ENCODE measurements at places on chromosomes 12 and 14.

DNA sequence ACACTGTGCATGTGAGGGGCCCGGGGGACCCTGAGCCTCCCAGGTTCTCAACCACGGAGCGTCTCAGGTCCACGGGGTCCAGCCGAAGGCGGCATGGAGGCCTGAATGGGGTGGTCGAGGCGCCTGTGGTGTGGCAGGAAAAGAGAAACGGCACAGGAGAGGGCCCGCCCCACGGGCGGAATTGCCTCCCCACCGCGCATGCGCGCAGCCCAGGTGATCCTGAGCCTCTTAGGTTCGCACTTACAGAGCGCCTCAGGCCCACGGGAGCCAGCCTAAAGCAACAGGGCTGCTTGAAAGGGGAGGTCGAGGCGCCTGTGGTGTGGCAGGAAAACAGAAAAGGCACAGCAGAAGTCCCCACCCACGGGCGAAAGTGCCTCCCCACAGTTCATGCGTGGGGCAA lies 311.0 kb downstream of the ALG10 start:
- H3K27me3 ChIP-seq, result no peaks in the 10 kb centered on the region
- H3K27ac ChIP-seq, result no peak overlapping the region
- DNase-seq, result no peak

GRCh38 chr12:78060186-78060585 lies 229.5 kb downstream of the NAV3 start:
- H3K4me1 ChIP-seq, result no peaks in the 10 kb centered on the region
- H3K27ac ChIP-seq, result no peak overlapping the region
- no peaks in the 10 kb centered on the region for H3K36me3 ChIP-seq
- H3K4me3 ChIP-seq, result no peak overlapping the region
- no peak for DNase-seq

GRCh38 chr12:110750784-110751461 lies 8.2 kb upstream of the PPP1CC start:
- no peak overlapping the region for H3K4me3 ChIP-seq
- H3K4me1 ChIP-seq, result no peaks in the 10 kb centered on the region
- no peak overlapping the region for H3K27ac ChIP-seq

DNA sequence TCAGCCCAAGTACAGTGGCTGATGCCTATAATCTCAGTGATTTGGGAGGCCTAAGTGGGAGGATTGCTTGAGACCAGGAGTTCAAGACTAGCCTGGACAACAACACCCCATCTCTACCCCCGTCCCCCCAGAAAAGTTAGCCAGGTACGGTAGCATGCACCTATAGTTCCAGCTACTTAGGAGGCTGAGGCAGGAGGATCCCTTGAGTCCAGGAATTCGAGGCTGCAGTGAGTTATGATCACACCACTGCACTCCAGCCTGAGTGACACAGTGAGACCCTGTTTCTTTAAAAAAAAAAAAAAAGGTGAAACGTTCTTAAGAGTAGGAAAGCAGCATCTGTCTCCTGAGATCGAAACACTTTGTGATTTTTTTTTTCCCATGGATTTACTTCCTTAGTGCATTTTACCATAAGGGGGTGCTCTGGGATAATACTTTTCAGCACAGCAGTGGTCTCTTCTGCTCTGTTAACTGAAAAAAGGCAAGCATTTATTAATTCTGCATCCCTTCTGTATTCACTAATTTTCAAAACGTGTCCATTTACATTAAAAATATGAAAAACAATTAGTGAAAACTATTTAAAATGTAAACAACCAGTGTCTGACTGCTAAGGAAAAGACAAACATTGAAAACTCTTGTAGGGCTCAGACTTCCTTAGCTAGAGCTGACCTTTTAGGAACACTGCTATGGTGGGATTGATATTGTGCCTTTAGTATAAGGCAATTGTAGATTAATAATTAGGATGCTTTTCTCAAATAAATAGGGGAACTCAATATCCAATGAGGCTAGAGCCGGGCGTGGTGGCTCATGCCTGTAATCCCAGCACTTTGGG lies 31.2 kb upstream of the USP44 start:
- no peak overlapping the region for H3K27ac ChIP-seq
- H3K4me1 ChIP-seq, result no peaks in the 10 kb centered on the region
- no peaks in the 10 kb centered on the region for H3K36me3 ChIP-seq
- no peak for DNase-seq

DNA sequence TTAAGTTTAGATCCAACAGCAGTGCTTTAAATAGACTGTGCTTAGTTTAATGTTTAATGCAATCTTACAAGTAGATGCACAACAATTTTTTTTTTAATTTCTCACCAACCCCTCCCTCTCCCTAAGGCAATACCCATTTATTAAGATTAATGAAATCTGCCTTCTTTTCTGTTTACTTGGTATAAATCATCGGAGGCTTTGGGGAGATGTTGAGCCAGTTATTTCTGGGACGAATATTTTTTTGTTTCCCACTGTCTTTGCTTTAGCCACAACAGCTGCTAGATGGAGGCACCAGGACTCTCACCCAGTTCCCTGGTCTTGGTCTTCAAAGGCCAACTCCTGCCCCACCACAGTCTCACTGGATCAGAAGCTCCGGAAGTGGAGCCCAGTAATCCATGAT lies 113.4 kb downstream of the PLXNC1 start:
- peak overlapping the region; percentile 91 for H3K27ac ChIP-seq
- no peaks in the 10 kb centered on the region for H3K27me3 ChIP-seq
- no peak for DNase-seq
- H3K4me1 ChIP-seq, result peaks cover 28% of the 10 kb centered on the region
- H3K4me3 ChIP-seq, result no peak overlapping the region

- no peaks in the 10 kb centered on the region for H3K36me3 ChIP-seq
- no peak for DNase-seq
- H3K4me3 ChIP-seq, result no peak overlapping the region
- peaks cover 6% of the 10 kb centered on the region for H3K4me1 ChIP-seq
These were observed 15.3 kb upstream of the KRT80 start for GRCh38 chr12:52207106-52207505.

DNA sequence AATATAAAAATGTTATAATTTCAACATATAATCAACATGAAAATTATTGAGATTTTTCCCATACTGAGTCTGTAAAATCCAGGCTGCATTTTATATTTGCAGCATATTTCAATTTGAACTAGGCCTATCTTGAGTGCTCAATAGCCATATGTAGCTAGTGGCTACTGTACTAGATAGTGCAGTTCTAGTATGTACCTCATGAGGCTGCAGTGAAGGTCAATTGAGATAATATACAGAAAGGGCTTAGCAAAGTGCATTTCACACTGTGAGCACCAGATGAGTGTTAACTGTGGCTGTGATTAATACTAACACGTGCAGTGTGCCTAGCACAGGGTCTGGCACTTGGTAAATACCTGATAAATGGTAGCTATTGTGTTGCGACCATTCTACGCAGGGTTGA lies 5.4 kb upstream of the SLC22A17 start:
- no peaks in the 10 kb centered on the region for H3K36me3 ChIP-seq
- peaks cover under 1% of the 10 kb centered on the region for H3K4me1 ChIP-seq
- peaks cover 33% of the 10 kb centered on the region for H3K27me3 ChIP-seq
- no peak overlapping the region for H3K4me3 ChIP-seq

GRCh38 chr12:108691998-108692808 lies 39.1 kb downstream of the CORO1C start:
- DNase-seq, result no peak
- H3K27me3 ChIP-seq, result no peaks in the 10 kb centered on the region
- peaks cover 72% of the 10 kb centered on the region for H3K4me1 ChIP-seq

DNA sequence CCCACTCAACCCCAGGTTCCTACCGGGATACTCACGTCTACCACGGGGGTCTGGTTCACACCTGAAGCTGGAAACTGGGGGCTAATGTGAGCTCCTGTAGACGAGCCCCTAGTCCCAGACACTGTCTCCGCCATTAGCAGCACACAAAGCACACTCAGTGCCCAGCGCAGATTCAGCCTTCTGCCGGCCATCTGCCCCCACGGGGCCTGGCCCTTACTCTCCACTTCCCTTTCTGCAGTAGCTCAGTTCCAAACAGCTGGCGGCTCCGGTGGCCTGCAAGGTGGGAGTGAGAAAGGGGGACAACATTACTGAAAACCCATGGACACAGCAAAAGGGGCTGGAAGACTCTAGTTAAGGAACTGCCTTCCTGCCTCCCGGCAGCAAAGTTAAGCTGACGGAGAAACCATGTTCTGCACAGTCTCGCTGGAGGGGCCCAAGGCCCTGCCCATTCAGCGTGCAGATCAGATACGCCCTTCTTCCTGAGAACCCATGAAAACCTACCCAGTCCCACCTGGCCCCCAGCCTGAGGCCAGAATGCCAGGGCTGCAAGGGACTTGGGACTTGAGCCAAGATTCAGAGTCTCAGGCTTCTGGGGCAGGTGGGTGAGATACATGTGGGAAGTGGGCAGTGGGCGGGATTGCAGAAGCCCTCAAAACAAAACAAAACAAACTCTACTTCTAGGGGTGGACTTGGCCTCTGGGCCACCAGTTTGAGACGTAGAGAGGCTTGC lies 2.1 kb downstream of the SLC8B1 start:
- H3K4me1 ChIP-seq, result peaks cover 21% of the 10 kb centered on the region
- H3K36me3 ChIP-seq, result peaks cover 36% of the 10 kb centered on the region
- no peak overlapping the region for H3K27ac ChIP-seq
- peak overlapping the region; percentile 8 for H3K4me3 ChIP-seq
- DNase-seq, result no peak
- peaks cover 2% of the 10 kb centered on the region for H3K27me3 ChIP-seq

GRCh38 chr14:63308723-63309317 lies 9.9 kb downstream of the GPHB5 start:
- H3K27me3 ChIP-seq, result peaks cover 1% of the 10 kb centered on the region
- no peaks in the 10 kb centered on the region for H3K36me3 ChIP-seq

DNA sequence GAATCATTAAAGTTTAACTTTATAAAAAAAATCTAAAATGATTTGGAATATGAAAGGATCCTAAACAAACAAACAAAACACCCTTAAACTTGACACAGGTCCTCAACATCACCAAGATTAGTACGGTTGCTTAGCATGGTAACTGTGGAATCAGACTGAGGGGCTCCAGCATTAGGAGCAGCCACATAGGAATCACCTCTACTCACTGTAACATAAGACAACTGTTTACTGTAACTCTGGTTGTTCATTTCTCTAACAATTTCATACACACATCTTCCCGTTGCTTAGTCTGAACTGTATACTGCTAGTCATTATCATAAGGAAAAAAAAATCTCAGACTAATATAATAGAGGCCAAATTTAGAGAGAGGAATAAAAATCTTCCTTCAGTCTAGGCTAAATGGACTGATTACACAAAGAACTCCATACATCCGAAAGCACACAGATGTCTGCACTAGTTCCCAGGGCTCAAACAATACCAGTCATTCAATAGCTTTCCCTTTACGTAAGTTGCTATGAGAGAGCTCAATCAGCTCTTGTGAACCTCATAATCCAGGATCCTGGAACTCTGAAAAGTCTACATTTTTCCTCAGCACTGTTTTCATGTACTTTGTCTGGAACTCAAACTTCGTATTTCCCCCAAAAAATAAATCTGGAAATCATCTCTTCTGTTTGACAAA lies 26.0 kb downstream of the LRP6 start:
- no peak overlapping the region for H3K27ac ChIP-seq
- H3K36me3 ChIP-seq, result no peaks in the 10 kb centered on the region
- no peaks in the 10 kb centered on the region for H3K4me1 ChIP-seq

DNA sequence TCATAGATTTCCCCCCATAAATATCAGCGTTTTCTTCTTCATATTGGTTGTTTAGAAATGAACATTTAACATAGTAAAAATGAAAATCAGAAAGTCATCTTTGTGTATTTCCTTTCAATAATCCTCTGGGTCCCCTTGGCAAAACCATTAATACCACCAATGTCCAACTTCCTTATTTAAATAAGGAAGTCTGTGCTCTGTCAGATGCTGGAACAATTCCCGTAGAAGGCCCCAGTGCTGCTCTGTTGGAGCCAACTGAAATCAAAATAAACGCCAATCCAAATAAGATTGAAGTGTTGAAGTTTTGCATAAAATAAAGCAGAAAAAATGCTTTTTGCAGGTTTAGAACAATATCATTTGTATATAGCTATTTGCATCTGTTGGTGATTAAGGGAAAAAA lies 93.1 kb downstream of the PPM1H start:
- DNase-seq, result no peak
- H3K4me3 ChIP-seq, result no peak overlapping the region
- H3K27ac ChIP-seq, result no peak overlapping the region

DNA sequence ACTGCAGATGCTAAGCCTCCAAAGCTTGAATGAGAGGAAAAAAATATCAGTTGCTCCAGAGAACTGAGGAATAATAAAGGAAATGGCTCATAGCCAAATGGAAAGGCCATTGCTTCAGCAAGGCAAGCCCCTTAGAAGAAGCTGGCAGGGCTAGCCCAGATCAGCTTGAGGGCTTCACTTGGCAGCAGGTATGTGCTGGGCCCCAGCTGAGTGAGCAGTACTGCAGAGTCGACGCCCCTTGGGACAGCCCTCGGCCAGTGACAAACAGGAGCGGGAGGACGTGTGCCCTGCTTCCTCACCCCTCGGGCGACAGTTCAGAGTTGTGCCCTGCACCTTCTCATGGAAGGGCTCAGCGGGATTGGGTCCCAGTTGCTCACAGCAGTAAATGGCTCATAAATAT lies 1031.2 kb upstream of the TMEM132C start:
- H3K27me3 ChIP-seq, result no peaks in the 10 kb centered on the region
- DNase-seq, result no peak
- no peak overlapping the region for H3K27ac ChIP-seq
- H3K4me1 ChIP-seq, result no peaks in the 10 kb centered on the region
- no peak overlapping the region for H3K4me3 ChIP-seq
- H3K36me3 ChIP-seq, result no peaks in the 10 kb centered on the region

DNA sequence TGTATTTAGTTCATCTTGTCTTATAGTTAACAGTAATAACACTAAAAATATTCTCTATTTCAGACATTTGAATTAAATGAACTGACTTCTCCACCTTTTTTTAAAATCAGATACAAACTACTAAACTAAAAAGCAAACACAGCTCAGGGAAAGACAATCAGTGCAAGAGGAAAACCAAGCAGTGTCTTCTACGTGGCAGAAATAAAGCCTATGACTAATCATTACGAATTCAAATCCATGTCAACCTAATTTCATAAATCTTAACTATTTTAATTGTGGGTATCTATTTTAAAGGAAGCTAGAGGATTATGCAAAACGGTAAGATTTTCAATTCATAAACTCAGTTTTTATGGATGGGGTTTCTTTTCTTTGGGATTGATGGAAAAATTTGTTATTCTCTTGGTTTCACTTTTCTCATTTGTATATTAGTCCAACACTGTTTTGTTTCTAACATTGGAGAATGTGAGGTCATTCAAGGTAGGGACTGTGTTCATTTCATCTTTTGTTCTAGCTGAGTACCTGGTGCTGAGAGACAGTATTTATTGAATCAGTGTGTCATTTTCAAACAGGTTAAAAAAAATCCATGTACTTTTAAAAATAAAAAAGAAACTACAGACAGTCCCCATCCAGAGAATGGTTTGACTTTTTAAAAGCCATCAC lies 12.8 kb upstream of the PALS1 start:
- peaks cover 9% of the 10 kb centered on the region for H3K4me1 ChIP-seq
- H3K27ac ChIP-seq, result no peak overlapping the region
- H3K27me3 ChIP-seq, result peaks cover 3% of the 10 kb centered on the region
- no peaks in the 10 kb centered on the region for H3K36me3 ChIP-seq
- H3K4me3 ChIP-seq, result no peak overlapping the region

DNA sequence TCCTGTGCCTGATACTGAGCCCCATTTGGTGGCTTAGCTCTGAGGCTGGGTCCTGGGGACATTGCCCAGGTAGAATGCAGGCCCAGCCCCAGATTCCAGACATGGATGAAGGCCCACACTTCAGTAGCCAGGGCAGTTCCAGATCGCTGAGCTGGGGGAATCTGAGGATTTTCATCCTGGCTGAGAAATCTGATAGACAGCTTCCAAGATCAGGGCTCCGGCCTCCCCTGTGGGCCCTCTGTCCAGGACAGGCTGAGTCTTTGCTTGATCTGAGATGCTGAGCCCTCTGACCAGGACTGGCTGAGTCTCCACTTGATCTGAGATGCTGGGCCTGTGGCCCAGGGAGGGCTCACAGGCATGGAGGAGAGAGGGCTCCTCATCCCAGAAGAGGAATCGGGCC lies 3.3 kb upstream of the RASAL1 start:
- no peak overlapping the region for H3K27ac ChIP-seq
- peaks cover 20% of the 10 kb centered on the region for H3K4me1 ChIP-seq
- no peaks in the 10 kb centered on the region for H3K27me3 ChIP-seq
- no peak for DNase-seq
- no peak overlapping the region for H3K4me3 ChIP-seq
